ENCODE measurements at places on chromosomes 5 and 9.

GRCh38 chr5:60903356-60903755 lies 41.5 kb downstream of the ERCC8 start:
- DNase-seq, result no peak

GRCh38 chr5:142913728-142914338 lies 143.7 kb downstream of the ARHGAP26 start:
- no peak for DNase-seq

DNA sequence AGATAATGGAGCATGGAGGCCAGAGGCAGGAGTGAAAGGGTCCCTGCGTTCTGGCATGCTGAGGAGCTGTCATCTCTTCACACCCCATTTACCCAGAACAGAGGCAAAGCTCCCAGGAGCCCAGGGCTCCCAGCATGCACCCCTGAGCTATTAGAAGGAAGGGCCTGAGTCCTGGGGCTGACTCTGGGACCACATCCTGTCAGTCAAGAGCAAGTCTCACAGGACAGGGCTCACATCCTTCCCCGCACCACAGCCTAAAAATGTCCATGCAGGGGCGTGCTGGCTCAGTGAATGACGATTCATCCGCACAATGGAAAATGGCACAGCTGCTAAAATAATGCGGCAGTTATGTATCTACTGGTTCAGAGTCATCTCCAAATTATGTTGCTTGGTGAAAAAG lies 31.4 kb downstream of the CAMK2A start:
- DNase-seq, result no peak

DNA sequence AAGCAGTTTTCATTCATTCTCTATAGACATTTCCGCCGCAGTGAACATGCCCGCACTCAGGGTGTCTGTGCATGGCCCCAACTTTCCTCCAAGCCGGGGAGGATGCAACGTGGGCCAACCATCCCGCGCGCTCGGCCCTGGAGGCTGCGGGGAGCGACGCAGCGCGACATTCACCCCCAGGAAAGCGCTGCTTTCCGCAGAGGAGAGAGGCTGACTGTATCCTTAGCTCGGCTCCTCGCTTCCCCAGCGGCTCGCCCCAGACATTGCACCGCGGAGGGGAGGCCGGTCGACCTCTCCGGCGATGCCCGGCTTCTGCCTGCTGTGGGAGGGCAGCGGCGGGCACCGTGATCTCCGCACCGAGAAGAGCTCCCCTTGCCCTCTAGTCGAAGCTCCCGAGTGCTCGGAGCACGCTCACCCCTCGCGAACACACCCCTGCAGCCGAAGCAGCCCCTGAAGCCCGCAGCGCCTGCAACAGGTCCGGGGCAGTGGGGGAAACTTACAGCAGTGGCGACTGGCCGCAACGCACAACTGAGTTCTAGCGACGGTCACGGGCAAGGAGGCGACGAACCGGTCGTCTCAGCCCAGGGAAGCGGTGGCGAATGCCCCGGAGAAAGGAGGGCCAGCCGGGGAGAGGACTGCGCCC lies 600 bp downstream of the ENC1 start:
- no peak for DNase-seq
